Astrocyte (in vitro differentiated cells and primary cell): ENCODE measurements at places on chromosomes 16 and 17. TPM values are rescaled to one million over a fixed set of nuclear protein-coding genes. Genes with fewer than 3 reads are reported as not detected.

TVP23A gene
- 0.34 and 0.70 TPM in 2 replicates for total RNA-seq

CLDN9 gene
- 0.14 and 0.48 TPM in 2 replicates for total RNA-seq

GRCh38 chr17:72916991-72917390 is 175.5 kb downstream of the SLC39A11 start:
- H3K27me3 ChIP-seq, result no peaks in the 10 kb centered on the region
- no peak overlapping the region for H3K4me3 ChIP-seq
- no peaks in the 10 kb centered on the region for H3K4me1 ChIP-seq
- DNase-seq, result no peak
- H3K27ac ChIP-seq, result no peak overlapping the region

- H3K4me3 ChIP-seq, result no peak overlapping the region
- H3K4me1 ChIP-seq, result no peaks in the 10 kb centered on the region
- H3K27me3 ChIP-seq, result no peaks in the 10 kb centered on the region
- H3K27ac ChIP-seq, result no peak overlapping the region
- no peak for DNase-seq
Observed at GRCh38 chr16:87747626-87748414, 18.0 kb downstream of the KLHDC4 start.

DNA sequence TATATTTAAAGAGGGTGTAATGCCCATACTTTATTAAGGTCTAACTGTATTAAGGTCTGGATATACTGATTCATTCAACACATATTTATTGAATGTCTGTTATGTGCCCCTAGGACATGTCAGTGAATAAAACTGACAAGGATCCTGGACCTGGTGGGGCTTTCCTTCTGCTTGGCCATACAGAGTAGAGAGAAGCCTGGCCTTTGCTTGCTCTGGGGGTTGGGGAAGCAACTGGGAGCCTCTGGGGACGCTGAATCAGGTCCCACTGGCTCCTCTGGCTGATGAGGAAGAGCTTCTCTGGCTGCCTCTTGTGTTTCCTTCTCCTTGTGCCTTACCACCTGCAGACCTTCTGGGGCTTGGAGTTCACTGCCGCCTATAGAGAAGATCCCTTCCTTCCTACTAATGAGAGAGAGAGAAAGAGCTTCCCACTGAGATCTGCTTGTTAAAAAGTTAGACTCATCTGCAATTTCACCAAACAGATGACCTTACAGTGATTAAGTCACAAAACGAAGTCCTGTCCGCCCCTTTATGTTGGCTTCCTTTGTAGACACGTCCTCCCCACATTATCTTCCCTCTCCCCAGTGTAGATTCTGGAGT is 49.7 kb downstream of the MSI2 start:
- H3K36me3 ChIP-seq, result no peaks in the 10 kb centered on the region
- DNase-seq, result no peak
- no peaks in the 10 kb centered on the region for H3K4me1 ChIP-seq
- no peak overlapping the region for H3K27ac ChIP-seq
- H3K27me3 ChIP-seq, result no peaks in the 10 kb centered on the region

HCRT gene
- total RNA-seq, result not detected in 2 replicates
